ENCODE measurements at places on chromosomes 11 and 22.

DNA sequence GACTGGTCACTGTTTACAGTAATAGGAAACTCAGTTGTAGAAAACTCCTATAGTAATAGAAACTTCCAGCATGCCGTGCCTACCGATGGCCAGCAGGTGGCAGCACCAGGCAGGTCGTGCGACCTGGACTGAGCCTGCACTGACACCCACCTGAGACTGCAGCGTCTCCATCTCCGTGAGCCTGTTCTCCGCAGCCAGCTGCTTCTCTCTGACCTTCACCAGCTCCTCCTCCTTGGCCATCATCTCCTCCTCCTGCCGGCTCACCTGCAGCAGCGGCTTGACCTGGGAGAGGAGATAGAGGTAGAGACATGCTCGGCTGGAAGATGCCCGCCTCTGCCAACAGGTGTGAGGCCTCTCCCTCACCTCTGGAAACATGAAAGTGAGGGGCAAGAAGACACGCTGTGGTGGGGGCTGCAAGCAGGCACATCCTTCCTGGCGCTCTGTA is 48.5 kb downstream of the APOL1 start:
- DNase-seq = peak; percentile 58

DNA sequence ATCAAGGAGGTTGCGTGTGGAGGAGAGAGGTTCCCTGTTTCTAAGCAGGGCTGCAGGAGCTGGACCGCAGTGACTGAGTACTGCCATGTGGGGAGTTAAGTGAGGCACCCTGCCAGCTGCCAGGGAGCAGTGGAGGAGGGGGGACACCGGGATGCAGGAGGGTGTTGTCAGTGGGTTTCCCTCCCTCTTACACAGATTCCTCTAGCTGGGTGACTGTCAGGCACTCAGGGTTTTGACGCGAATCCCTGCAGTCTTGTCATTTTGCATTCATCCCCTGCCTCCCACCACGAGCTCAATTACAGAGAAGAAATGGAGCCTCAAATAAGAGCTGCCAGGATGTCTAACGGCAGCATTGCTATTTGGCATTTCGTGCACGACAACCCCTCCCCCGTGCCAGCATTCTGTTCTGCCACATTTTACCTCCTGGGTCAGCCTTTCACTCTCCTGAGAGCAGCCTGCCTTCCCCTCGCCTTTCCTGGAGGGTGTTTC is 119.8 kb upstream of the SORL1-AS1 start:
- no peak for DNase-seq

- DNase-seq = peak; percentile 86
These were observed 429 bp downstream of the SLC39A13 start for GRCh38 chr11:47408598-47409439.

GRCh38 chr11:22832315-22833015 is 2.9 kb upstream of the SVIP start:
- no peak for DNase-seq

- no peak for DNase-seq
These were observed 55.1 kb downstream of the AAMDC start for GRCh38 chr11:77876045-77876444.

All from tibial artery (tissue), 4 donors.